ENCODE measurements at places on chromosomes 2 and 18.

DNA sequence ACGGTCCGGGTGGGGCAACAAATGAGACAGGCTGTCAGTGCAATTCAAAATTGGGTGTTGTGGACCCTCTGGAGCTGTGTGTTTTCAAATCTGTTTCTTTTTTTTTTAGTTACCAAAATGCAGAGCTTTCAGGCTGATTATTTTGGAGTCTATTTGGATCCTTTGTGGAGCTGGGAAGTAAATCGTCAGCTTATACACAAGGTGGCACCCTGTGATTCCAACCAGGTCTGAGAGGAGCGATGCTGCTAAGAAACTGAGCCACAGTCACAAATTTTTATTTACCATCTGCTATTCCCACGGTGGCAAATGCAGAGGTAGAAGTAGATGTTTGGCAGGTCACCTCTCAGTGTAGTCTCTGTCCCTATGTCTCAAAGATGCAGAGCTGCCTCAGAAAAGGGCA, 3.8 kb upstream of the EPC2 start:
- no peak for DNase-seq

- no peak for DNase-seq
These were observed 31.2 kb downstream of the ZDBF2 start for GRCh38 chr2:206305523-206306245.

GRCh38 chr2:205754285-205754923, 72.1 kb downstream of the NRP2 start:
- no peak for DNase-seq

- DNase-seq = no peak
These were observed 263.2 kb upstream of the CDH7 start for GRCh38 chr18:65487569-65487968.

GRCh38 chr18:63099848-63100629, 219.5 kb downstream of the BCL2 start:
- DNase-seq = no peak

- DNase-seq = no peak
These were observed 122.7 kb upstream of the GCFC2 start for GRCh38 chr2:75833386-75833785.

- no peak for DNase-seq
These were observed 752.0 kb upstream of the HS6ST1 start for GRCh38 chr2:129070663-129071062.

DNA sequence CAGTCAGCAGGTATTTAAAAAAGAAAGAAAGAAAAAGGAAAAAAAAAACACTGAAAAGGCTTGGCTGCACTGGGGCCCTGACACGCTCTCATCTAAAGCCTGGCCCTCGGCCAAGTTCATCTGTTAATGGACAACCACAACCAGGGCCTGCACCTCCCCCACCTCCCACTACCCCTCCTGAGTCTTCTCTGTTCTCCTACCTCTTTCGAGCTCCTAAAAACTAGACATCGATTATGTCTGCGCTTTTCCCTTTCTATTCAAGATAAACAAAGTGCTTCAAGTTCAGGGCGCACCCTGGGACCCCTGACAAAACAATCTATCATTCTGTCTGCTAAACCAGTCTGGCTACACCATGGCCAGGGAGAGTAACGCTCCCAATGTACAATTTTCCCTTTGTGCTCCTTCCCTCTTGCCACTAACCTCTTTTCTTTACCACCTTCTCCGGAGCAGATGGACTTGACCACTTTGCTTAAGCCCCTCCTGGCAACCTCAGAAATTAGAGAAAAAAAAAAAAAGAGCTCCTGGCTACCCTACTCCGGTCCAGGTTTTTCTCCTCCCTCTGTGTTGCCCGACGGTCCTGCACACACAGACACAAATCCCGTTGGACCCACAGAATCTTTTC, 22.7 kb downstream of the BCL11A start:
- DNase-seq = no peak

DNA sequence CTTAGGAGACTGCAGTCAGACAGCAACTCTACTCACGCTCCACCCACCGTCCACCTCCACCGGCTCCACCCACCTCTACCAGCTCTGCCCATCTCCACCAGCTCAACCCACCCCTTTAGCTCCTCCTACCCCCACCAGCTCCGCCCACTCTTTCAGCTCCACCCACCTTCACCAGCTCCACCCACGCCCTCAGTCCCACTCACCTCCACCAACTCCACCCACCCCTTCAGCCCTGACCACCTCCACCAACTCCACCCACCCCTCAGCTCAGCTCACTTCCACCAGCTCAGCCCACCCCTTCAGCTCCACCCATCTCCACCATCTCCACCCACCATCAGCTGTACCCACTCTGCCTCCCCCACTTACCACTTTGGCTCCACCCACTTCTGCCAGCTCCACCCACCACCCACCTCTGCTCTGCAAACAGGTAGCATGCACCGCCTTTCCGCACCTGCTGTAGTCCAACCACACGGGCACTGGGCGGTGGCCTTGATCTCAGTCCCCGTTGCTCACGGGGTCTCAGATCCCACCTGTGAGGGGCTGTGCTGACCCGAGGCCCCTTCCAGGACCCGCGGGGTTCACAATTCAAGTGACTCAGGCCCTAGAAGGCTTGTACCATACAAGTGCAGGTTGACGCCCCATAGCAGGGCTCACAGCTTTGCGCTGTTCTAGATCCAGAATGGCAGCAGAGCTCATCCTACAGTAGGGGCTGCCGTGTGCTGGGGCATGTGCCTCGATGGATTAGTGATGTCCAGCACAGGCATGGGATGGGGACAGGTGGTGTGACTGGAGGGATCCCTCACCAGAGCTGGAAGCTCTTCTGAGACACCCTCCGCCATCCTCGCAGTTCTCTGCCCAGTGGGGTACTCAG, 77.2 kb upstream of the OTOS start:
- DNase-seq = no peak

GRCh38 chr2:25270061-25270460, 71.7 kb downstream of the DNMT3A start:
- no peak for DNase-seq

- peak; percentile 45 for DNase-seq
These were observed 2.1 kb upstream of the SPIRE1 start for GRCh38 chr18:12659904-12660605.

All from neuronal stem cell (in vitro differentiated cells).